ENCODE measurements at places on chromosomes 1 and 21.

DNA sequence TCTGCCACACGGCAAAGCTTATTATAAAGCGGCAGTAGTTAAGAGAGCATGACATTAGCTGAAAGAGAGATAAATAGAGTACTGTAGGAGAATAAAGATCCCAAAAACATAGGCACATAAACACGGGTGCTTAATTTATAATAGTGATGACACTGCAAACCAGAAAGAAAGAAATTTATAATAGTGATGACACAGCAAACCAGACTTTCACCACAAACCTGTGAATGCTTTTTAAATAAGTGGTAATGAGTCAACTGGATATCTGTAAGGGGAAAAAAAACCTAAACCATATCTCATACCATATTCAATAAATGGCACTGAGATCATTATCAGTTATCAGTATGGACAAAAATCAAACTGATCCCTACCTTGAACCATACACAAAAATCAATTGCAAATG lies 25.5 kb downstream of the USP1 start:
- no peak for DNase-seq

- peak; percentile 21 for DNase-seq
Measured at GRCh38 chr1:41924911-41925310, 6.2 kb upstream of the HIVEP3 start.

GRCh38 chr1:92975551-92976232 lies 14.4 kb upstream of the DIPK1A start:
- DNase-seq, result no peak

DNA sequence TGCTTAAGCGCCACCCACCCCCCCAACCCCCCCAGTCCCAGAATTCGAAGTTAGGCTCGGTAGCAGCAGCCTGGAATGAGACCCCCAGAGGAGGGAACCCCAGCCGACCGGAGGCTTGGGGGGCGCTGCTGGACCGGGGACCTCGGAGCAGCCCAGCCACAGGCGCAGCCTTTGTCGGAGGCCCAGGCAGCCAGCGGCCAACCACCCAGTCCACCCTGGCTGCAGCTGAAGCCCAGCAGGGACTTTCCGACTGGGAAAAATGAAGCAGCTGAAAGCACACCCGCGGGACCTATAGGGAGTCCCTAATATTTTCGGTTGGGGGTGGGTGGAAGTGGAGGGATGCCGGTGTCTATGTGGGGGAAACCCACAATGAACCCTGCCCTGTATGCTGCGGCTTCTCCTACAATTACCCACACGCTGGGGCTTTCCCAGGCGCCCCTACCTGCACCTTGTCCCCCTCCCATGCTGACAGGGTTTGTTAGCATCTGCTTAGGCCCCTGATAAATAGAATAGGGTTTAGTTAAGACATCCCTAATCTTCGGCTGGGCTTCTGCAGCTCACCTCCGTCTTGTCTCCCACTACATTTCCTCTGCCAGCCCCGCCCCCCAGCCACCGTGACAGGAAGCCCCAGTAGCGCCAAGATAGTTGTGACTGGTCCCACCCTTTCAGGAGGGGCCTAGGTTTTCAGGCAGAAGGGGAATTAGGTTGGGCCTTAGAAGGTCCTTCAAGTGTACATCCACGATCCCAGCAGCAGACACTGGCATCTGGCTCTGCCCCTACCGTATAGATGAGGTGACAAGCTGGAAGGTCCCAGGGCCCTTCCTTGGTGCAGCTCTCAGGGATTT lies 838 bp downstream of the CCDC28B start:
- DNase-seq, result peak; percentile 74

- no peak for DNase-seq
Measured at GRCh38 chr1:12565966-12566352, 52.1 kb downstream of the DHRS3 start.
